ENCODE measurements at places on chromosomes 7 and 10.

DNA sequence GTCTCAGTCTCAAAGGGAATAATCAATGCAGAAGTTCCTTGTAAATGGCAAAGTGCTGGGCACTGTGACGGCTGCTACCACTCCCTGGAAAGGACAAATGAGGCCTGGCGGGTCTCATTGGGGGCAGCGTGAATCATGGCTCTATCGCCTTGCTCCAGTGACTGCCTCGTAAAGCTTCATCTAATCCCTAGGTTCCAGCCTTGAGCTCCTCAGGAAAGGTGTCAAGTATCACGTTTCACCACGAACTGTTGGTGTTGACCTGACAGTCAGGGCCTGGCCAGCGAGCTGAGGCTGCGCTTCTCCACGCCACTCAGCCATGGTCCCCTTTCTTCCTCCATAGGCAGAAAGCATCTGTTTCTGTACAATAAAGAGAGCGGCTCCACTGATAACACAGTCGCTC lies 126.7 kb upstream of the ZNF32 start:
- DNase-seq: no peak

GRCh38 chr10:30208330-30208729 lies 140.7 kb downstream of the MTPAP start:
- no peak for DNase-seq

- DNase-seq: no peak
Measured at GRCh38 chr7:12239806-12240205, 28.7 kb downstream of the TMEM106B start.

GRCh38 chr10:132943058-132943790 lies 854 bp upstream of the CFAP46 start:
- DNase-seq: no peak

DNA sequence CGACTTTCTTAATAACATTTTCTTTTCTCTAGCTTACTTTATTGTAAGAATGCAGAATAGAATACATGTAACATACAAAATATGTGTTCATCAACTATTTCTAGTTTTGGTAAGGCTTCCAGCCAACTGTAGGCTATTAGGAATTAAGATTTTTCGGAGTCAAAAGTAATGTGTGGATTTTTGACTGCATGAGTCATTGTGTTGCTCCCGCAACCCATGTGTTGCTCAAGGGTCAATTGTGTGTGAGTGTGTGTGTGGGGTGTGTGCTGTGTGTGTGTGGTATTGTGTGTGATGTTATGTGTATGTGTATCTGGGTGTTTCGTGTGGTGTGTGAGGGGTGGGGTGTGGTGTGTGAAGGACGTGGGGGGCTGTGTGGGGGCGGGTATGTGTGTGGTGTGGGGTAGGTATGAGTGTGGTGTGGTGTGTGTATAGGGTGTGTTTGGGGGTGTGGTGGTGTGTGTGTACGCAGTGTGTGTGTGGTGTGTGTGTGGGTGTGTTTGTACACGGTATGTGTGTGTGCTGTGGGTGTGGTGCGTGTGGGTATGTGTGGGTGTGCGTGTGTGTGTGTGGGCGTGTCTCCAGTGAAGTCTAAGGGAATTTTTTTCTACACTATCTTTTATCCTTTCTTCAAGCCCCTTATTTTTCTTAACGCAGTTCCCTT lies 60.5 kb downstream of the RSU1 start:
- no peak for DNase-seq

DNA sequence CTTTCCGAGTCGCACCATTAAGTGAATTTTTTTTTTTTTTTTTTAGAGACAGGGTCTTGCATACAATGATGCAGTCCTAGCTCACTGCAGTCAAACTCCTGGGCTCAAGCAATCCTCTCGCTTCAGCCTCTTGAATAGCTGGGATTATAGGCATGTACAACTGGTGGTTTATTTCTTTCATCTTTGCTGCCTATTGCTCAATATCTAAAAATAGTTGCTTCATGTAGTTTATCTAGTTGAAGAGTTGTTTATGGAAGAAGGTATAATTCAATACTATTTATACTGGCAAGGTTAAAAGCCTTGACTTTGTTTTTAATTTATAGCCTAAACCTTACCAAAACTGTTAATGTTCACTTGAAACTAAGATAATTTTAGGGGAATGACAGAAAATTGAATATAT lies 66.9 kb downstream of the SEMA3D start:
- no peak for DNase-seq

GRCh38 chr7:149727899-149728476 lies 45.4 kb downstream of the ZNF467 start:
- DNase-seq: no peak

- DNase-seq: no peak
Measured at GRCh38 chr7:54988516-54988915, 30.3 kb upstream of the EGFR start.

- no peak for DNase-seq
Measured at GRCh38 chr10:91197127-91197526, 23.3 kb upstream of the PCGF5 start.

DNA sequence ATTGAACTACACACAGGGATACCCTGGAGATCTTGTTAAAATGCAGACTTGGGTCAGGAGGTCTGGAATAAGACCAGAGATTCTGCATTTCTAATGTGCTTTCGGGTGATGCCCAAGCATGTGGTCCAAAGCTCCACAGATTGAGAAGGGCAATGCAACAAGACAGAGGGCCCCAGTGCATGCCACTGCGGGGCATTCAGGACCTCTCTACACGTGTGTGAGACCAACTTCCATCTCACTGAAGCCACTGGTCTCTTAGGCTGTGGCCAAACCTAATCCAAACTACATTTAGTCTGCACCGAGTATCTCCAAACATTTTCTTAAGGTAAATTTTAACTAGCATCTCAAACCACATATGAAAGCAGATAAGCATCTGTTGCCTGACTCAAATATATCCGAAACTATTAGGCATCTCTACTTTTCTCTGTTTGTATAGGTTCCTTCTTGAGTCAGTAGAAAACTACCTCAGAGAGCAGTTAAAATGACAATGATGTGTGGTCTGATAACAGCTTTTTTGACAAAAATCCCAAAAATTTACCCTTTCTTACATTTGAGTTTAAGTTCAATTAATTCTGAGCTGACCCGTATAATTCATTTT lies 107.5 kb downstream of the ELMO1 start:
- DNase-seq: no peak

- DNase-seq: no peak
Measured at GRCh38 chr7:26583094-26583648, 281.2 kb downstream of the SKAP2 start.

- no peak for DNase-seq
Measured at GRCh38 chr10:95474228-95475002, 86.8 kb downstream of the SORBS1 start.

DNA sequence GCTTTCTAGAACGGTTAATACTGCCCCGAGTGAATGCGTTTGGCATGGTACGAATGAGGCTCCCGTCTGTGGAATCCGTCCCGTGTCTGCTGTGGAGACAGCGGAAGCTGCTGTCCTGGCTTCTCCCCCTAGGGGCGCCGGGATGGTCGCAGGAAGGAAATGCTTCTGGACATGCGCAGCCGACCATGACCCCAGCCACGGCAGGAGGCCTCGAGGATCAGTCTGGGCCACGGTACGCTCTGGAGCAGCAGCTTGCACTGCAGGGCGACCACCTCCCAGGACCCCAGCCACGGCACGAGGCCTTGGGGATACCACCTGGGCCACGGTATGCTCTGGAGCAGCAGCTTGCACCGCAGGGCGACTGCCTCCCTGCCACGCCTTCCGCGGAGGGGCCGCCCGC lies 107.9 kb downstream of the CYTH3 start:
- no peak for DNase-seq

DNA sequence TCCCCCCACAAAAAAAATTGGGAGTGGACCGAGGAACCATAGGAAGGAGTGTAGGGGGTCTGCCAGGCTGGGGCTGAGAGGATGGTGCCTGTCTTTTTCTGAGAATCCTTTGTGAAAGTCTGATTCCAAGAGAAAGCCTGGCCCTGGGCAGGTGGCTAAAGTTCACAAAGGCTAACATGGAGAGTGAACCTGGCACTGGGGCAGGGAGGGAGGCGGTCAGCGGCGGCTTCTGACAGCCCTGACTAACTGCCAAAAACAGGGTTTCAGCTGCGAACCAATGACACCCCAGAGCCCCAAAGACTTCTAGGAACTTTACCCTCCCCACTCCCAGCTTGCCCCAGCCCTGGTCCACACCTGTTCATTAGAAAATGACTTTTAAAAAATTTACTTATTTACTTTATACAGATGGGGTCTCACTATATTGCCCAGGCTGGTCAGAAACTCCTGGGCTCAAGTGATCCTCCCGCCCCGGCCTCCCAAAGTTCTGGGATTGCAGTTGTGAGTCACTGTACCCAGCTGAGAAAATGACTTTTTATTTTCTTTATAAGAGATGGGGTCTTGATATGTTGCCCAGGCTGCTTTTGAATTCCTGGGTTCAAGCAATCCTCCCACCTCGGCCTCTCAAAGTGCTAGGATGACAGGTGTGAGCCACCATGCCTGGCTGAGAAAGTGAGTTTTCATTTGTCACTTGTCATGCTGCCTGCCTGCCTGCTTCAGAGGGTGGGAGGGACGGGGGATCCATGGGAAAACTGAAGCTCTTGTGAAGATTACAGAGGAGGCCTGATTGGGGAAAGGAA lies 61.0 kb upstream of the DUSP5 start:
- DNase-seq: no peak

DNA sequence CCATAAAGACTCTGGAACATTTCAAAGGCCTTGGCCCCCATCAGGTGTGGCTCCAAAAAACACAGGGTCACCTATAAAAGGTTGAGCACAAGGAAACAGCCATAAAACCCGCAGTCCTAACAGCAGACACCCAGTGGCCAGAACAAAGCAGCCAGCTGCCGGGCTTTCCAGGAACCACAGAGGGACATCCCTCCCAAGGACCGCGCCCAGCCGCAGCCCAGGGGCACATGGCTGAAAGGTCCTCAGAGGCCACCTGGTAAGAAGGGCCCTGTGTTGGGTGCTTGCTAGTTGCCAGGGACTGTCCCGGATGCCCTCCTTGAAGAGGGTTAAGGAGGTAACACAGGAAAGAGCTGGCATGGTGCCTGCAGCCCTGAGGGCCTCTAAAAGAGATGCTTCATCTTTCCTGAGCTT lies 32.7 kb downstream of the KCNMA1 start:
- DNase-seq: no peak

GRCh38 chr7:151254316-151254715 lies 5.8 kb upstream of the SMARCD3 start:
- no peak for DNase-seq

GRCh38 chr10:126997801-126998590 lies 92.8 kb downstream of the DOCK1 start:
- no peak for DNase-seq

GRCh38 chr7:89584896-89585295 lies 569.4 kb upstream of the STEAP1 start:
- no peak for DNase-seq

DNA sequence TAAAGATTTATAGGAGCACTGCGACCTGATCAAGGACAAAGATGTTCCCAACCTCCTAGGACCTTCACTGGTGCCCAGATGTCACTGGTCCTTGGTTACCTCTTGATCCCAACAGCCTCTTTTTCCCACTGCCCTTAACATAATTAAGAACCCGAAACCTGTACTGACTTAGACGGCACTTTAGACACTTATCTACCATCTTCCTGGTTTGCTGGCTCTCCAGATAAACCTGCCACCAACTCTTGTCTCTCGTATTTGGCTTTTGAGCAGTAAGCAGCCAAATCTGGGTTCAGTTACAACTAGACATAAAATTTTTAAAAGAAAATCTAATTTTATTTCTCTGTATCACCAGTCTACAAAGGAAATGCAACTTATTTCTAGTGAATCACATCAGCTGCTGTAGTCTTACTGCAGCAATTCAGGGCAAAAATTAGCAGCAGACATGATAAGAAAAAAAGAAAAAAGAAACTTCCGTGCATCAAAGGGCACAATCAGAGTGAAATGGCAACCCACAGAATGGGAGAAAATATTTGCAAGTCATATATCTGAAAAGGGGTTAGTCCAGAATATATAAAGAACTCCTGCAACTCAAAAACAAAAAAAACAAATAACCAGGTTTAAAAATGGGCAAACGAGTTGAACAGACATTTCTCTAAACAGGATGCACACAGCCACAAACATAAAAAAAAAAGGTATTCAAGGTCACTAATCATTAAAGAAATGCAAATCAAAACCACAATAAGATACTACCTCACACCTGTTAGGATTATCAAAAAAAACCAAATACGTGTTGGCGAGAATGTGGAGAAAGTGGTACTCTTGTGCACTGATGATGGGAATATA lies 9.4 kb downstream of the ASB13 start:
- DNase-seq: no peak

DNA sequence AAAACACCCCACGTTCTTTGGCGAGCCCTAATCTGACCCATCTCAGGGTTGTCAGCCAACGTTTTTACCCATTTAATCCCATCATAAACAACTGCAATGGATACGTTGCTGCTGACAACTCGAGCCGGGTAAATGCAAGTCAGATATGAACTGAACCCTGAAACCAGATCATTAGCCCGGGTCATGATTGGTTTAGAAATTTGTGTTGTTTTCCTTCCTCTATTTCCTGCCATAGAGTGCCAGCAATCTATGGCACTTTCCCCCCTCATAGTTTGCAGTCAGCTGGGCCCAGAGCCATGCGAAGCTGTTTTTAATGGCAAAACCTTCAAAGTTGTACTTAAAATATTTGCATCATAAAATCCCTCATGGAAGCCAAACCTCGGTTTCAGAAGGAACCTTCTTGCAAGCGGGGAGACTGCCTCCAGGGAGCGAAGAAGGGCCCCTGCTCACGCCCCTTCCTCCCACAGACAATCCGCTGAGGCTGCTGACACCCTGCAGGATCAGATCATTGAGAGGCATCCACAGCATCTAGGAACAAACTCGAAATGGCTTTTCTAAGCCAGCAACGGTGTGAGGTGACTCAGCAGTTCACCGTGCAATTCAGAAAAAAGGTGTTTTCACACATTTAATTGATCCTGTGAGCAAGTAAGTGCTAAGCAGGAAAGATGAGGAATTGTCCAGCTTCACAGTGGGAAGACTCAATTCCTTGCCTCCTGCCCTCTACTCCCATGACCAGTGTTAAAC lies 710.1 kb downstream of the PARD3 start:
- no peak for DNase-seq

DNA sequence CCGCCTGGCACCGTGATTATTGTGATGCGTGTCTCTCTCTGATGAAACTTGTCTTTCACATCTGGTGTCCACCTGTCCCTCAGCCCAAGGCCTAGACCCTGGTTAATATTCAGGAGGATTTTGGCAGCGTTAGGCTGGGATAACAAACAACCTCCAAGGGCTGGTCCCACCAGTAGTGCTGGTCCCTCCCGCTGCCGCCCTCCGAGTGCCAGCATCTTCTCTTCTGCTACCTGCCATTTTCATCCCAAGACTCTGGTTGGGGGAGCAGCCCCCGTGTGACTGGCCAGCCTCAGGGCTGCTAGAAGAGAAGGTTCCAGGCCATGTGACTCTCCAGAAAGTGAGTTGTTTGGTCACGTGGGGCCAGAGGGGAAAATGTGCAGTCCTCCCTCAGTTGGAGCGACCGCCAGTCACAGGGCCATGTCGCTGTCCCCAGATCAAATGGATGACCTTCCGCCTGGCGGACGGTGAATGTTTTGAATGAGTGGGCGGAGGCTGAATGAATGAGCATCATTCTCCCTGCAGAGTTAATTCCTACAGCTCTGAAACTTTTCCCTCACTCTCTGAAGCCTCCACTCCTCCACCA lies 479.9 kb upstream of the FOXK1 start:
- no peak for DNase-seq

GRCh38 chr7:118664498-118664897 lies 440.0 kb downstream of the ANKRD7 start:
- no peak for DNase-seq

- no peak for DNase-seq
Measured at GRCh38 chr7:116548506-116548905, 23.7 kb downstream of the CAV1 start.

All from D721Med (cell line).